NCI-H1105 (cell line): ENCODE measurements at places on chromosomes 3 and 15.

DNA sequence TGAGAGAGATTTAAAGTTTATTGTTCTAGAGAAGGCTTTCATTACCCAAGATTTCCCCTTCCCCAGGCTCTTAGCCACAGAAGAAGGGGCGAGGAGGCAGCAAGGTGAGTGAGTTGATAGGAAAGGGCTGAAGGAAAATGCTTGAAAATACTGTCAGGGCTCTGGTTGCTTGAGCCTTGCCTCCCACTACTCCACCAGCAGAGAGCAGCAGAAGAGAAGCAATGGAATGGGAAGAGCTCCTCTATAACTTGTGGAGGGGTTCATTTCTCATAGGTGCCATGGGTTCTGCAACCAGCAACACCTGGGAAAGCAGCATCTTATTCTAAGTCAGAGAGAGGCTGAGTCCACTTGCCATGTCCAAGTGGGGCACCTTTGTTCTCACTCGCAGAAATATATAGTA, 184.0 kb upstream of the CNTN6 start:
- no peak for DNase-seq

DNA sequence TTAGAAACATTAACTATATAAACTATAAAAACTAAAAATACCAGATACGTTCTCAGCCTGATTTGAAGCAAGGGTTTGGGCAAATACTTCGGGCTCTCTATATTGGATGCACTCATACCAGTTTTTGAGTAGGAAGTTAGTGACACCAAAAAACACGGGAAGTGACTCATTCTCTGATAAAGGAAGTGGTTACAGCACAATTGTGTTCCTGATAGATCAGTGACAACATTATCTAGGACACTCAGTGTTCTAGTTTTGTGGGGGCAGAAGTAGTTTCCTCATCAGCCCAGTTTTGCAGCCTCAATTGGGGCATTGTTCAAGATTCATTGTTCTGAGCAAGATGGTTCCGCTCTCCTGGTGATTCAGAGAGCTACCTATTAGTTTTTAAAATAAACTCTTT, 469.6 kb upstream of the DPPA4 start:
- no peak for DNase-seq

- DNase-seq: no peak
Observed at GRCh38 chr15:77510066-77511057, 89.7 kb downstream of the HMG20A start.

DNA sequence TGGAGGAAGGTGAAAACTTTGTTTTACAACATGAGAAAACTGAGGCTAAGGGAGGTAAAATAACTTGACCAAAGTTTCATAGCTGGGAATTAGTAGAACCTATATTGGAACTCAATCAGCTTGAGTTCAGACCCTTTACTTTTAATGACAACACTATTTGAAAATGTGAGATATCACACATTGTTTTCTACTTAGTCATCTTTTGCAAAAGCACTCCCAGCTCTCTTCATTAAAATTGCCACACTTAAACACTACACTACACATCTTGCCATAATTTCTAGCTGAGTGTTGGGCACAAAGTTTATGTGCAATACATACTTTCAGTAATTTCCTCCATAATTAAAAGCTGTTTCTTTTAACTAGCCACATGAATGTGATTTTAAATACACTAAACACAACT, 230.4 kb upstream of the DCBLD2 start:
- no peak for DNase-seq

- no peak for DNase-seq
Observed at GRCh38 chr3:112376992-112377391, 44.0 kb downstream of the CD200 start.

DNA sequence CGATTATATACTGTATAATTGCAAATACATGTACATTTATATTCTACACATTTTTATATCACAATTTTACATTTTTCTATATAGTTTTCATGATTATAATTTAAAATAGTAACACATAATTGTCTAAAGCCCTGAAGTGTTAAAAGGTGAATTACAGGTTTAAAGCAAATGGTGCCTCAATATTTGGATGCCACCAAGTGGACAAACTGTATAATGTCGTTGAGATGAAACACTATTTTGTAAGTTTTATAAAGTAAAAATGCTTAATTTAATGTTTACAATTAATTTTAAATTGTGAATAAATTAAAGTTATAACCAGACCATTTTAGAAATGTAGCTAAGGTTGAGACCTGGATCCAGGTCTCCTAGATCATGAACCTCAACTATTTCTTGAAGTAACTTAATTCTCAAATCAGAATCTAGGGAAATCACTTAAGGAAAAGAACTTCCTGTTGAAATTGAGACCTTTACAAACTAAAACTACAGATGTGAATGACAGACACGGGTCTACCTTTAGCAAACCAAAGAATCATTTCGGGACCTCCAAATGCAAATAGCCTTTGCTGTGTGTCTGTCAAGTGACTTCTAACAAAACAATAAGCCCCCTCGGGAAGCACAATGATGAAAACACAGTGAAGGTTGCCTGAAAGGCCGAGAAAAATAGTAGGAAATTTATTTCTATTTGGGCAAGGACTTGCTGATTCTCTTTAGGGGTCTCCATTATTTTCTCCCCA, 37.8 kb downstream of the EHHADH start:
- peak; percentile 33 for DNase-seq

DNA sequence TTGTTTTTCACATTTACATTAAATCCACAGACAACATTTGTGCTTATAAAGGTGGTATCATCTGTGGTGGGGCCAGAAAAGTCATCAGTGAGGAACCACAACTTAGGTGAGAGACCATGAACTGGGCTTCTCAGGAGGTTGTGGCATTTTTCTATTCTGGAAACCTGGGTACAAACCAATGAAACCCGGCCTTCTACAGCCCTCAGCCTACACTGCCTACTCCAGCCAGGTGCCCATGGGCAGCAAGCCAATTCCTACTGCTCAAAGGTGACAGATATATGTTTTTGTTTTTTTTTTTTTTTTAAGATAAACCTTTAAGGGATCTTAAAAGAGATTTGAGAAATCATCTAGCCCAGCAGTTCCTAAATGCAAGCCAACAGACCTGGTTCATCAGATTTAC, 20.3 kb downstream of the SPG21 start:
- no peak for DNase-seq
